CD4-positive, alpha-beta memory T cell (primary cell): ENCODE measurements at places on chromosomes 7 and 10. TPM values are rescaled to one million over a fixed set of nuclear protein-coding genes. Genes with fewer than 3 reads are reported as not detected.

GRID1 gene
- not detected for polyA plus RNA-seq

FBH1 gene
- polyA plus RNA-seq = 71.1 TPM

CCSER2 gene
- 93.3 TPM for polyA plus RNA-seq

PRSS37 gene
- not detected for polyA plus RNA-seq

ZNF365 gene
- 4.9 TPM for polyA plus RNA-seq

FGFR2 gene
- polyA plus RNA-seq = not detected

TBC1D12 gene
- not detected for polyA plus RNA-seq

CADPS2 gene
- not detected for polyA plus RNA-seq

CLEC2L gene
- not detected for polyA plus RNA-seq

RSPH10B gene
- not detected for polyA plus RNA-seq

ANLN gene
- not detected for polyA plus RNA-seq

PRKG1 gene
- polyA plus RNA-seq = not detected

CPN1 gene
- polyA plus RNA-seq = not detected

PRSS1 gene
- not detected for polyA plus RNA-seq

PRRT4 gene
- polyA plus RNA-seq = 0.11 TPM

ATP6V0E2 gene
- polyA plus RNA-seq = 163 TPM

ACSM6 gene
- not detected for polyA plus RNA-seq

TMEM178B gene
- 0.20 TPM for polyA plus RNA-seq

ZNF488 gene
- polyA plus RNA-seq = not detected

BTRC gene
- polyA plus RNA-seq = 6.7 TPM

OGDHL gene
- not detected for polyA plus RNA-seq

COL28A1 gene
- polyA plus RNA-seq = not detected

DEPP1 gene
- polyA plus RNA-seq = not detected

ABCA13 gene
- not detected for polyA plus RNA-seq

SFR1 gene
- polyA plus RNA-seq = 15.8 TPM

FEZF1 gene
- not detected for polyA plus RNA-seq

TECPR1 gene
- 31.7 TPM for polyA plus RNA-seq

HMX3 gene
- not detected for polyA plus RNA-seq

SCART1 gene
- polyA plus RNA-seq = 0.49 TPM

ACTL6B gene
- polyA plus RNA-seq = not detected

LRRTM3 gene
- not detected for polyA plus RNA-seq

PAXIP1 gene
- polyA plus RNA-seq = 2.3 TPM

VWA2 gene
- polyA plus RNA-seq = not detected

CNTNAP2 gene
- not detected for polyA plus RNA-seq

ANXA8L1 gene
- polyA plus RNA-seq = not detected

MTERF1 gene
- polyA plus RNA-seq = 6.6 TPM

SOSTDC1 gene
- not detected for polyA plus RNA-seq

PROSER2 gene
- polyA plus RNA-seq = 1.1 TPM

SH2B2 gene
- polyA plus RNA-seq = 0.69 TPM

NEUROG3 gene
- polyA plus RNA-seq = not detected
